HEK293T (cell line): ENCODE measurements at places on chromosomes 16 and 17.

GRCh38 chr17:63973930-63974593 is 1.3 kb upstream of the SCN4A start:
- DNase-seq, result no peak

GRCh38 chr17:47315451-47316266 is 8.1 kb upstream of the EFCAB13 start:
- peak; percentile 70 for DNase-seq

DNA sequence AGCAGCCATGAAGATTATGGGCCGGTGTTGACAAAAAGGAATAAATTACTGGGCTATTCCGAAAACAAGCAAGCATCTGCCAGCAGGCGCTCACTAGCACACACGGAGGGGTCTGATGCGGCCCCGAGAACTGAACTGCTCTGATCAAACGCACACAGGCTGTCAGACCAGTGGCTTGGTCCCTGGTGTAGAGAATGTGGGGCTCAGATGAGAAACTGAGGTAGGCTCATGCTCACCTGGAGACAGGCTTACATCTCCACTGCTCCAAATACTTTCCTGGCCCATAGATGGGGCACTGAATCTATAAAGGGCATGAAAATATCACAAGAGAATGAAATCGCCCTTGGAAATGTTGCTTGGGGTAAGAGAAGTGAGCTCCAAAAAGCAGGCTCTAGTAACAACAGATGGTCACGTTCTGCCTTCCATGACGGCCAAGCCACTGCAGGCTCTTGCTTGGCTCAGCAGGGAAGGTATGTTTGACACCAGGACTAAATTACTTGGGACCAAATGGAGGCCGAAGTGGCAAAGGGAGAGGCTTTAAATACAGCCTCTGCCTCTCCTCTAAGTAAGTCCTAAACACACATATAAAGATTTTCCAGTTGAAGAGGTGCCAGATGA is 5.4 kb downstream of the ABR start:
- DNase-seq, result no peak

DNA sequence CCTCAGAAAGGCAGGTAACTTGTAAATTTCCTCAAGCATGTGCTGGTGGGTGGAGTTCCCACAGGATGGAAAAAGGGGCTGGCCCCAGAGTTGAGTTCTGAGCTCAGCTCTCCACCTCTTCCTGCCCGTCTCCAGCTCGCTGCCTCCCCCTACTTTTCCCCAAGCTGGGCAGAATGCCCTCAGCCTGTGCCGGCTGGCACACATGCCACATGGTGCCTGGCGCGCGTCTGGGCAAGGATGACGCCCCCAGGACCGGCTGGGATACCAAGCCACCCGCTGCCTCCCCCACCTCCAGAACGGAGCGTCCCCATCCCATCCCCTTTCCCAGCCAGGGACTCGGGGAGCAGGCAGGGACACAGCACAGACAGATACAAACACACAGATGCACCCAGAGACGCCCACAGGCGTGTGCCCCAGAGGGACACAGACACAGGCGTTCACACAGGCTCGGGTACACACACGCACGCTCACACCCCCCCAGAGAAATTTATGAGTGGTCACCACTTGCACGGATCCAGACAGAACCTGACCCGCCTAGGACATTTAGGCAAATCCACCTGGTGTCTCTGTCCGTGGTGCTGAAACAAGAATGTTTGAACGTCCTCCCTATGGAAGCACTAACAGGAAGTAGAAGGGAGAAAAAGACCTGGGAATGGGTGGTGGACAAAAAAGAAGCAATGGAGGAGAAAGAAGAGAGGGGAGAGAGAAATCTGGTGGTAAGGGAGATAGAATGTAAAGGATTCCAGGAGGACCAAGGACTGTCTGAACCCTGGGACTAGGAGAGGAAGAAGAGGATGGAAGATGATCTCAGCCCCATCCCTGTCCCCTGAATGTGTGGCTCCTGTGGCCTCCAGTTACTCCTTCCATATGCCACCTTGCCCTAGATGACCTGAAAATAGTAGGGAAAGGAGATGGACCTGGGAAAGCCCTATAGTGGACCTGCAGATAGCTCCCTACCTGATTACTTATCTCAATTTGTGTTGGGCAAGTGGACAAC is 15.5 kb downstream of the NEUROD2 start:
- peak; percentile 31 for DNase-seq

DNA sequence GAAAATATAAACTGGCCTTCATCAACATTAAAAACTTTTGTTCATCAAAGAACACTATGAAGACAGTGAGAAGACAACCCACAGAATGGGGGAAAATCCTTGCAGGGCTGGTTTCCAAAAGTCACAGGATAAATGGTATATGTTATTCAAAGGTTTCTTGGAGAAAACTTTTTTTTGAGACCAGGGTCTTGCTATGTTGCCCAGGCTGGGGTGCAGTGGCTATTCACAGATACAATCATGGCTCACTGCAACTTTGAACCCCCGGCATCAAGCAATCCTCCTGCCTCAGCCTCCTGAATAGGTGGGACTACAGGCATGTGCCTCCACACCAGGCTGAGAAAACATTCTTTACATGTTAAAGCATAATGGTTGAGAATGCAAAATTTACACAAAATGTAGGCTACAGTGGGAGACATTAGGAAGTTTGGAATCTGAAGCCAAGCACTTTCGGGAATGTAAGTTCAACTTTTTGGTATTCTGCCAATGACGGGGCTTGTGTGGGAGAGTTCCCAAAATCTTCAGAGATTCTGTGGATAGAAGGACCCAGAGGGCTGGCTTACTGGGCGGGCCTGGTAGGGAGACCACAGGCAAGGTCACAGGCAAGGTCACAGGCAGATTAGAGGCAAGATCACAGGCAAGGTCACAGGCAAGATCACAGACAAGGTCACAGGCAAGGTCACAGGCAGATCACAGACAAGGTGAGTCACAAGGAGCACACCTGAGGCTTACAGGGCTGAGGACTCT is 24.2 kb upstream of the ATP2A3 start:
- no peak for DNase-seq

DNA sequence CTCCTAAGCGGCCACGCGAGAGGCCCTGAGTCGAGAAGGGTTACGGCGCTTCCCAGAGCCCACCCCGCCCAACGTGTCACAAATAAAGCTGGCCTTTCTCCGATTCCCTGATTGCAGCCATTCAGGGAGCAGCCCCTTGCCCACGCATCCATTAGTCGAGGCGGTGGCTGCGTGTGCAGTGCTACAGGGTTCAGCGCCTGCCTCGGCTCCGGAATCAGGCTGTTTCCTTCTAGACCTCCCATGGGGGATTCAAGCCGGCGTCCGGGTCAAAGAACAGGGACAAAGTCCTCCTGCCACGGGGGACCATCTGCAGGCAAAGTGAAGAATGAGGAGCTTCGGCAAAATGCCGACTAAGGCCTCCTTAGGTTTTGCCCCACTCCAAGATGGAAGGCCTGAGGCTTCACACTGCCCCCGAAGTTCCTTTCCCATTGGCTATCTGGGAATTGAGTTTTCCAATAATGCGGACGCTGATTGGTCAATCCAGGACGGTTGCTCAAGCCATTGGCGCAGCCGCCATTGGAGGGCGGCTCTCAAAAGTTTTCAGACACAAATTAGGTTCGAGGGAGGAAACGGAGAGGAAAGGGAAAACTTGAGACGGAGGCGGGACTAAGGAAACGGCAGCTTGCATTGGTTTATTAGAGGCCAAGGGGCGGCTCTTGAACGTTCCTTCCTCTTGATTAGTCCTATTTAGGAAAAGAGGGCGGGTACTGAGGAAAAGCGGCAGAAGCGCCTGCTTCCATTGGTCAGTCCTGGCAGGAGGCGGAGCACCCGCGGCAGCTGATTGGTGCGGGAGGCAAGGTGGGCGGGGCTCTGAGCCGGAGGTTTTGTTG is 430 bp upstream of the KATNB1 start:
- DNase-seq, result peak; percentile 97

GRCh38 chr16:23027386-23027785 is 121.9 kb downstream of the USP31 start:
- no peak for DNase-seq

DNA sequence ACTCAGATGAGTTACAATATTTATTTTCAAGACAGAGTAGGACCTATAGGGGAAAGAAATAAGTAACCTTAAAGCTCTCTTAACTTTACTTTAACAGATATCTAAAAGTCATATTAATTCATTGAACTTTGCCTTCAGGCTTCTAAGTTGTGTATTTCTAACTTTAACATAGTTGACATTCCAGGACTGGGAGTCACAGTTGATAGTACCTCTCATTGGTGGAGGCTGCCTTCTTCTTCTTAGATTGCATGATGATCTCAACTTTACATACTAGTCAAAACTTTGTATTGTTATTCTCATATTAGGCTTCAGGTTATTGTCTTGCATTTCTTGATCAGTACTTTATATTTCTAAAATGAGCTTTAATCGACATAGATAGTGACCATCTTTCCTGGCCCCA is 350.1 kb upstream of the KIF2B start:
- DNase-seq, result no peak

- DNase-seq, result no peak
Observed at GRCh38 chr17:28346199-28346580, 10.6 kb downstream of the TNFAIP1 start.
